Activated gamma-delta T cell (primary cell): ENCODE measurements at places on chromosomes 13 and 19.

DNA sequence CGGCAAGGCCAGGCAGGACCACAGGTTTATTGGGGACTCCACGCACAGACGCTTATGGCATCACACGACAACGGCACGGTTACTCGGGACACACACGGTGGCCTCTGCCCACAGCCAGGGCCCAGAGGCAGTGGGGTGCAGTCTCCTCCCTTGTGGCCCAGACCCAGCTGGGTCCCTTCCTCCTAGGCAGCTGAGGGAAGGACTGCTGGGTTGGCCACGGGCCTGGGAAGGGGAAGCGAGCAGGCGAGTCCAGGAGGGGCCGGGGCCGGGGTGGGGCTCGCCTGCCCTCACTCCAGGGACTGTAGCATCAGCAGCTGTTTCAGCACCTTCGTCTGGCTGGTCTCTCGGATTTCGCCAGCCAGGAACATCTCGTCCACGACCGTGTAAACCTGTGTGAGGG lies 12.5 kb downstream of the AP2S1 start:
- no peak for DNase-seq

DNA sequence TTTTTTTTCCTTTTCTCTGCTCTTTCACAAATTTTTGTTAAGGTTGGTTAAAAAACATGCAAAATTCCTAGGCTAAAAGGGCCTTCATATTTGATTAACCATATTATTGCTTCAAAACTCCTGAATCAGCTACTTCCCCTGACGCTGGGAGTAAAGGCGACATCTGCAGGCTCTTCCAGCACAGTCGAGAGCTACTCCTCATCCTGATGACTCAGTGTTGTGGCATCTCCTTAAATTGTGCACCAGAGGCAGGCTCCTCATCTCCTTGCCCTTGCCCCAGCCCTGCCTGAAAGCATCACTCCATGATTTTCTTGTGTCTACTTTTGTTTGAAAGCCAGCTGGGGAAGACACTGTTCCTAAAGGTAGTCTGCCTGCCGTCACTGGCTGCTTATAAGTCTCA lies 24.5 kb upstream of the SOX1 start:
- no peak for DNase-seq

DNA sequence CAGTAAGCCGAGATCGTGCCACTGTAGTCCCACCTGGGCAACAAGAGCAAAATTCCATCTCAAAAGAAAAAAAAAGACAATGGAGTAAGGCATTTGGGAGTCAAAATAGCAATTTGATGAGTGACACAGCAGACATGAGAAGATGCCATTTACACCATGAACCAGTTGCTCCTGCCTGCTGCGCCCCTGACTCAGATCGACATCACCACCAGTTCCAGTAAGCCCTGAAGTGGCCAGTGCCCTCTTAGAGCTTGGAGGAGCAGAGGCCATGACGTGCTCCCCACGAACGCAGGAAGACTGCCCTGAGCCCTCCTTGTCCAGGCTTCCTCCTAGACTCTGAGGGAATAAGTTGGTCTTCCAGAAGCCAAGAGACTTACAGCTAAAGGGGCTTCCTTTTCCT lies 339.2 kb downstream of the MYO16 start:
- no peak for DNase-seq

GRCh38 chr13:113991676-113992179 lies 17.9 kb upstream of the C13orf46 start:
- DNase-seq: no peak

DNA sequence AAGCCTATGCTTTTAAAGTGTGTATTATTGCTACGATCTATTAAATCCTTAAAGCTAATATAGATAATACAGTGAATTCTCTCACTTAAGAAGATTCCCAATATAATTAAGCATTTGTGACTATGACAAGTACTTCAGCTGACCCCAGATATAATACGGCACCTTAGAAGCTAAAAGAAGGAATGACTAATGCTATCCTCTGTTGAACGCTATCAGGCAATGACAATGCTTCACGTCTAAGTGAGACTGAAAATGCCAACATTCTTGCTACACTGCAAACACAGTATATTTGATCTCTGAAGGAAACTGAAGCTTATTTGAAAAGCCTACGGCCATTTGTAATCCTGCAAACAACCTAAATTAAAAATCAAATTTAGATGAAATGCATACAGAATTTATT lies 19.7 kb downstream of the VWA8 start:
- DNase-seq: no peak

- DNase-seq: no peak
These were observed 1.1 kb downstream of the KEAP1 start for GRCh38 chr19:10501971-10502523.

DNA sequence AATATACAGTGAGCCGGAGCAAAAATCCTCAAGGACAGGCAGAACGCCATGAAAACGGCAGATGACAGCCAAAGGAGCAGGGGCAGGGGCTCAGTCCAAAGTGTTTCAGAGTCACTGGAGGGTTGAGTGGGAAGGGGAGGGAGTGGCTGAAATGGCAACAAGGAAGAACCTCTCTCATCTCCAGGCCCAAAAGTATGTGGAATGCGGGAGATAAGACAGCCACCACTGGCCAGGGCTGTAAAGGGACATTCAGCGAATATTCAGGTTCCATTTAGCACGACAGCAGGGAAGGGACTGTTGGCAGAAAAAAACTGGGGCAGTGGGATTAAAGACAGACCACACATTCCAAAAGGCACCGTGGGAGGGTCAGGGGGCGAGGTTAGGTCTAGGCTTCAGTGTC lies 48.4 kb downstream of the USPL1 start:
- no peak for DNase-seq

- DNase-seq: no peak
These were observed 4.6 kb upstream of the RFXAP start for GRCh38 chr13:36814465-36814864.

DNA sequence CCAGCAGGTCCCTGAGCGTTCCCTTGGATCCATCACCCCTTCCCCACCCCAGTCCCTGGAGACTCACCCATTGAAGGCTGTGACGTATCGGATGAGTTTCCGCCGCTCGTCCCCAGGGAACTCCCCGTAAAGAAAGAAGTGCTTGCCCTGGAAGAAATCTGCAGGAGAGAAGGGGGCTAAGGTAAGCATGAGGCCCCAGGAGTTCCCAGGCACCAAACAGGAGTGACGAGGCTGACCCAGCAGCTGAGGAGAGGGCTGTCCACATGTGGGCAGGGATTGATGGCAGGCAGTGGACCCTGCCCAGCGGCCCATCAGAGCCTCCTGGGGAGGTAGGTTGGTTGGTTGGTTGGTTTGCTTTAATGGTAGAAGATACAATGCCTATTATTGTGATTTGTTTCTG lies 11.1 kb downstream of the ZNF575 start:
- DNase-seq: no peak

DNA sequence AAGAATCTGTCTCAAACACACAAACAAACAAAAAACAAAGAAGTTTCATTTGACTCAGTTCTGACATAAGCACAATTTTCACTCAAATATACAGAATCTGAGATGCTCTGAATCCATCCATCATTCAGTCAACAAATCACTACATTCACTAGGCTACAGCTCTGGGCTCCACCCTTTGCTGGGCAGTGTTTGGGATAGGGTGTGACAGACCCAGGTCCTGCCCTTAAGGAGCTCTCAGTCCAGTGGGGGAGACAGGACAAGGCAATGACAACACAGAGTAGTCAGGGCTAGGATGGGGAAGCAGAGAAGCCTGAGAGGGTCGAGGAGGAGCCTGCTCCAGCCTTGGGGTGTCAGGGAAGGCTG lies 45.3 kb downstream of the SPTBN4 start:
- DNase-seq: no peak
